CD4-positive, alpha-beta T cell treated with Interleukin-4 for 1 hour (primary cell): ENCODE measurements at places on chromosomes 1 and 21.

- peak; percentile 60 for DNase-seq
Measured at GRCh38 chr1:108639899-108640560, 20.9 kb downstream of the HENMT1 start.

DNA sequence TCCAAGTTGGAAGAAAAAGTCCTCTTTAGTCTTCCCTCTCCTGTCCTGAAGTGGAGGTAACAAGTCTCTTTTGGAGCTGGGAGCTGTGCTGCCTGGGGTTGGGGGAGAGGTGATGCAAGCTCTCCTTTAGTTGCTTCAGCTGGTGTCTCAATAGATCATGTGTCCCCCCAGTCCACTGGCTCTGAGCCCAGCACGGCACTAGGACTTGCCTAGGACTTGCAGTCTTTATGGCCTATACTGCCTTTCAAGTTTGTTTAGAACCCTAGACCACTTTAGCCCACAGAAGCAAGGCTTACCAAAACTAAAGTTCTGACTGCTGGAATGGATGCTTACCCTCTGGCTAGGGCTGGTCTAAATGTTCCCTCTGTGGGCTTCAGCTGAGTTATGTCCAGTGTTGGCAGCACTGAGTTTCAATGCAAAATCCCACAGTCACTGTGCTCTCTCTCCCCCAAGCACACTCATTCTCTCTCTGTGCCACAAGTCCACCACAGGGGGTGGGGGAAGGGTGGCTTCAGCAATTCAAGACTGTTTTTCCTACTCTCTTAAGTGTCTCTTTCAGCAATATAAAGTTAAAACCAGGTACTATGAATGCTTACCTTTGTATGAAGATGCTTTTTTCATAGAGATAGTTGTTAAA lies 185.0 kb downstream of the DNAH14 start:
- no peak for DNase-seq

DNA sequence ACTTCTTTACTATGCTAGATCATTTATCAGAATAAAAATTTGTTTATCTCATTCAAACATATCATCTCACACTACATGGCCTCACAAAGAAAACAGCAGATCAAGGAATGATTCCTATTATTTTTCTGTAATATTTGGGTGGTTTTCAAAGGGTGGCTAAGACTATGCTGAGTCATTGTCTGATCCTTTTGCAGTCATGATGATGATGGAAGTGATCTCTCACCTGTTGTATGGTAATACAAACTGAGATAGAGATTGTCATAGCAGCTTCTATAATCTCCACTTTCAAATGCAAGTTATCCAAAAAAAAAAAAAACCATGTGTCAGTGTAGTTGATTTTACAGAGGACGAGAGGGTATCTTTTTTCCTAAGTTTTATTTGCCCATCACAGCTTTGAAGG lies 37.2 kb upstream of the GBP5 start:
- no peak for DNase-seq

DNA sequence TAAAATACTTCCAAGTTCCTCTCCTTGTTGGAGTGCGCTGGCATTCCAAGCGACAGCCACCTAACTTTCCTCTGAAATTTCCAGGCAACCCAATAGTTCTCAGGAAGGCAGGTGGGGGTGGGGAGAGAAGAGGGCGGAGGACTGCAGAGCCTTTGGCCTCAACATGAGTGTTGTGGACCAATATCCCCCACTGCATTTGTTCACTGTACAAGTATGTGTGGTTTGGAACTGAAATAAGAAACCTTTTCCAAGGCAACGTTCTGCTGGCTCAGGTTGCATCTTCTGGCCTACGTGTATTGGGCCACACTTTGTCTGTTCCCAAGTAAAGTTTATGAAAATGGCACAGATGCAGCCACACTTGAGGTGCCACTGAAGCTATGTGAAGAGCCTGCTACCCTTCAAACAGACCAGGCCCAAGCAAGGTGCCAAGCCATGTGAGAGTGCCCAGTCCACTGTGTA lies 153.4 kb downstream of the DHRS3 start:
- no peak for DNase-seq

DNA sequence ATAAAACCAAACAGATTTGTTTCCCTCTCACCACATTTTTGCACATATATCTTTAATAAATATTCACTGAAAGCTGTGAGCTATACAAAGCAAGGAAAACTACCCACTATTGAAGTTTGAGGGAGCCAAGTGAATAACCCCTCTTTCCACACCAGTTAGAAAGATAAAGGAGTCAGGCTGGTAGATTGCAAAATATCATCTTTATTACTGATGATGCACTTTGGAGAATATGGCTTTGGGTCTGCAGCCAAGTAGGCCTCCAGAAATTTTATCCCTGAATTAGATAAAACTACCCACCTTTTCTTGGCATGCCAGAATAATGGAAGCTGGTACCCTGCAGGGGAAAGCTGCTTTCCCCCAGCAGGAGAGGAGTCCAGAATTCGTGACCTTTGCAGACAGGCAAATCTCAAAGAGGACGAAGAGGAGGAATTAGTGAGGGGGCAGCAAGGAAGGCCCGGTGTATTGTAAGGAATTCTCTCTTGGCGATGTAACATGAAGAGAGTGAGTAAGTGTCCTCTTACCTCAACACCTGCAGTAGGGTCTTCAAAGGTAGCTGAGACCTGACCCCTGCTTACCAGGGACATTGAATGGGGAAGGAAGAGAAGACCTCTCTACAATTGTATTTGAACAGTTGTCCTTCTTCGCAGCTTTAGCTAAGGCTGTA lies 84.7 kb downstream of the LRRC8D start:
- no peak for DNase-seq
